ENCODE measurements at places on chromosomes 4 and X.

GRCh38 chr4:1939664-1940509, 68.7 kb downstream of the NSD2 start:
- DNase-seq: no peak

DNA sequence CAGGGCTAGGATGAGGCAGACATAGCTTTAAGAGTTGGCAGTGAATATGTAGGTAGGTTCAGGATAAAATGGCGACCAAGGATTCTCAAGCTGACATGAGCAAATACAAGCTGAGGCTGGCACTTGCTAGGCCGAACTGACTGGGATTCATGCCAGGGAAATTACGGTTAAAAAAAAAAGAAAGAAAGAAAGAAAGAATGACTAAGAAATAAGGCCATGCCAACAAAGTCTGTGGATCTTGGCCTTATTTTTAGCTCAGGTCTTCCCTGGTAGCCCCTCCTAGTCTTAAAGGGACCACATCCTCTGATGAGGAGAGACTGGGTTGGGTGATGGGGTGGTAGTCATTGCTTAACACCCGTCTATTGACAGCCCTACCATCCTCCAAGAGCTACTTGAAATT, 64.4 kb upstream of the KLHL13 start:
- no peak for DNase-seq

- DNase-seq: no peak
Observed at GRCh38 chr4:71270901-71271300, 67.9 kb upstream of the SLC4A4 start.

GRCh38 chr4:156774422-156774821, 197.2 kb downstream of the PDGFC start:
- peak; percentile 32 for DNase-seq

DNA sequence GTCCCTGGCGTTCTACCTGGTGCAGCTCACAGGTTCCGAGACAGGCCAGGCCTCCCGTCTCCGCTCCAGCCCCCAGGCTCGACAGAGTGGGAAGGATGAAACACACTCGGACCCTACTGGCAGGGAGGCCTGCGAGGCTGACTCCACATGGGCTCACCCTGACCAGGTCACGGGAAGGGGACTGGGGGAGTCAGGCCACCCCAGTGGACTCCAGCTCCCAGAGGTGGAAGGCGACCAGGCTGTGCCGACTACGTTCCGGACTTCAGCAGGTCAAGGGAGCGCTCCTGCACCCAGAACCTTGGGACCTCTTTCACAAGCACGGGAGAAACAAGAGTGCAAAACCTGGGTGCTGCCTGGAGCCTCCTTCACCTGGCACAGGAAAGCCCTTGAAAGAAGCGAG, 4.6 kb upstream of the IRAK1 start:
- DNase-seq: no peak

- peak; percentile 57 for DNase-seq
Observed at GRCh38 chr4:90099812-90100211, 27.4 kb upstream of the CCSER1 start.

DNA sequence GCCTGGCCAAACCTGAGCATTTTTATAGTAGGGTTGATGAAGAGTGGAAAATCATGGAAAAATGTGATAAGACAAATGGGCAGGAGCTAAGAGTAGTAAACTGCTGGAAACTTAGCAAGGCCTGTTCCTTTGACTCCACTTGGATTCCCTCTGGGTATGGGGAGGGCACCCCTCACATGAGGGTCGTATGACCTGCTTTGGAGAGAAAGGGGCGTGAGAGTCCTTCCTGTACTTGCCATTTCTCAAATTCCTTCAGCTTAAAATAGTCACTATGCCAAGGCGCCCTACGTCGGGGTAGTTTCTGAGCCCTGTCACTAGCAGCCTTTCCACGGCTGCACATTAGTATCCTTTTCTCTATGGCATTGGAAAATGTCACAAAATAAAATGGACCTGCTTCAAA, 49.1 kb downstream of the GPRIN3 start:
- DNase-seq: no peak

DNA sequence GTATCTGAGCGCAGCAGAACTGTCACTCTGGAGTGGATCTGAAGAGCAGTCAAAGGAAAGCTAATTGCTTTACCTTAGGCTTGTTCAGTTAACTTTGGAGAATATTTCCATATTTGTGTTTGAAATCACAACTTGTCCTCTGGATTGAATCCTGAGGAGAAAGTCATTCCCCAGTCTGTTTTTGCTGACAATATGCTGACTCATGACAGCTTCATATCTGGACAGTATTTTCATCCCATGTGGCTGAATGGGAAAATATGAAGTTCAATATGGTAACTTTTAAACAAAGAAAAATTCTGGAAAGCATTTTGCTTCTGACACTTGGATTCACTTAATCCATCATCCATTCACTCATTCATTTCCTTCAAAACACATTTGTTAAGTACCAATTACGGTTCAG, 46.3 kb upstream of the MAGEC3 start:
- no peak for DNase-seq

GRCh38 chr4:39526765-39527295, 409 bp downstream of the UGDH start:
- no peak for DNase-seq

- no peak for DNase-seq
Observed at GRCh38 chr4:67451464-67451863, 93.8 kb downstream of the CENPC start.

DNA sequence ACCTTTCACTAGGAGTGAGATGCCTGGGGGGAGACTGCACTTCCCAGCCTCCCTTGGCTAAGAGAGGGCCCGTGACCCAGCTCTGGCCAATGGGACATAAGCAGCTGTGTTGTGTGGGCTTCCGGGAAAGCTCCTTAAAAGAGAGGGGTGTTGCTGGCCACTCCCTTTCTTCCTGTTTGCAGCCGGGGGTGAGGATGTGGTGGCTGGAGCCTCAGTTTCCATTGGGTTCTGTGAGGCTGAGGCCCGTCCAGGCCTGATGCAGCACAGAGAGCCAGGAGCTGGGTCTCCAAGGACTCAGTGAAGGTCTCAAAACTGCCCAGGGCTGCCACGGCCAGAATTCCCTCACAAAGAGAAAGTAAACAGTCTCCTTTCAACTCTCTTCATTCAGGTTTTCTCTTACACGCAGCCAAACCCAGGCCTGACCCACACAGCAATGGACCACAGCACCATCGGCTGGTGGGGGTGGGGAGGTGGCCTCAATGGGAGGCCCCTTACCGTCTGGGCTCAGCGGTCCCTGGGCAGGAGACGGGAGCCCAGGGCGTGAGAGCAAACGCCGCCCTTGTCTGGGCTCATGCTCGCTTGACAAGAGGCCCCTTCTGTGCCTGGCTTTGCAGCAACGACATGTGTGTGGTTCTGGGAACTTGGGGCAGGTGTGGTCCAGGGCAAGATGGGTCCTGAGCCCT, 6.6 kb downstream of the NKX1-1 start:
- no peak for DNase-seq

GRCh38 chrX:118502161-118502789, 6.7 kb downstream of the DOCK11 start:
- no peak for DNase-seq

GRCh38 chrX:130829526-130830515, 73.2 kb downstream of the ENOX2 start:
- no peak for DNase-seq

DNA sequence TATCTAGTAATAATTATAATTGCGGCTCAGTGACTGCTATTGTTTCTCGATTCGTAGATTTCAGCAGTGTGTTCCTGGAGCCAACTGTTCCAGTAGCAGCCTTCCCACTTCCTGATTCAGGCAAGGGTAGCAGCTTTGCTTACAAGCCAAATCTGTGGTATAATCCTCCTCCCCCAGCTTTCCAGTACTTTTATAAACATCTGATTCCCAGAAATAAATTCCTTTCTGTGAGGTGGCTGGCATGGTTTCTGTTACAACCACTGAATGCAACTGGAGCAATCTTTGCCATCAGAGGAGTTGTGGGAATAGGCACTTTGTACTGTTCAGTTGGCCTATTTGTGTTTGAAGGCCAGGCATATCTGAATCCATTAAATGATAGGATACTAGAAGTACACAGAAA, 80.0 kb downstream of the GLRA3 start:
- DNase-seq: no peak

DNA sequence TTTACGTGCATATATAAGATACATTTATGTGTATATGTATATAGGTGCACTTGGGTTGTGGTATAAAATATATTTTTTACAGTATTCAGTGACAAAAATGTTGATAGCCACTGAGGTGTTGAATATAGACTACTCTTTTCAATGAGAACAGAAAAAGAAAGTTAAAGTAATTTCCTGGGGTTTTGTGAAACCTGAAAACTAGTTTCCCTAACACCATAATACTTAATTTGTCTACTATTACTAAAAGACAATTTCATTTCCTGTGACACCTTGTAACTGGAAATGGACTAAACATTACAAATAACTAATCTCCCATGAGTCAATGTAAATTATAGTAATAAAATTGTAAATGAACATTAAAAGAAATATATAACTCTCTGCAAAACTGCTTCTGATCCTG, 32.0 kb upstream of the MAP9 start:
- no peak for DNase-seq

DNA sequence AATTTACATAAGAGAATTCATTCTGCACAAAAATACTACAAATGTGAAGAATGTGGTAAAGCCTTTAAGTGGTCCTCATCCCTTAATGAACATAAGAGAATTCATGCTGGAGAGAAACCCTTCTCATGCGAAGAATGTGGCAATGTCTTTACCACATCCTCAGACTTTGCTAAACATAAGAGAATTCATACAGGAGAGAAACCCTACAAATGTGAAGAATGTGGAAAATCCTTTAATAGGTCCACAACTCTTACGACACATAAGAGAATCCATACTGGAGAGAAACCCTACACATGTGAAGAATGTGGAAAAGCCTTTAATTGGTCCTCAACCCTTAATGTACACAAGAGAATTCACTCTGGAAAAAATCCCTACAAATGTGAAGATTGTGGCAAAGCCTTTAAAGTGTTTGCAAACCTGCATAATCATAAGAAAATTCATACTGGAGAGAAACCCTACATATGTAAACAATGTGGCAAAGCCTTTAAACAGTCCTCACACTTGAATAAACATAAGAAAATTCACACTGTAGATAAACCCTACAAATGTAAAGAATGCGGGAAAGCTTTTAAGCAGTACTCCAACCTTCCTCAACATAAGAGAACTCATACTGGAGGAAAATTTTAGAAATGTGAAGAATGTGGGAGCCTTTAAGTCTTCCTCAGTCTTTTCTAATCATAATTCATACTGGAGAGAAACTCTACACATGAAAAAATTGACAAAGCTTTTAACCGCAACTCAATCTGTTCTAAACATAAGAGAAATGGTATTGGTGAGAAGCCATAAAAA, 37.4 kb downstream of the ZNF718 start:
- no peak for DNase-seq

Measured in suppressor macrophage treated with lipopolysaccharide for 4 hours (primary cell).